A375 (cell line): ENCODE measurements at places on chromosomes 12 and 14. TPM values are rescaled to one million over a fixed set of nuclear protein-coding genes. Genes with fewer than 3 reads are reported as not detected.

POTEM gene
- 1.9 and 4.2 TPM in 2 replicates for total RNA-seq

RNASE7 gene
- not detected in 2 replicates for total RNA-seq

NXPH4 gene
- total RNA-seq = 2.7 and 5.1 TPM in 2 replicates

SAMD15 gene
- 2.6 and 5.8 TPM in 2 replicates for total RNA-seq

MIP gene
- total RNA-seq = 0.11 TPM in 1 of 2 replicates, not detected in the other
